NCI-H748 treated with DMSO at 0.1 percent for 48 hours (cell line): ENCODE measurements at places on chromosomes 12 and 14.

DNA sequence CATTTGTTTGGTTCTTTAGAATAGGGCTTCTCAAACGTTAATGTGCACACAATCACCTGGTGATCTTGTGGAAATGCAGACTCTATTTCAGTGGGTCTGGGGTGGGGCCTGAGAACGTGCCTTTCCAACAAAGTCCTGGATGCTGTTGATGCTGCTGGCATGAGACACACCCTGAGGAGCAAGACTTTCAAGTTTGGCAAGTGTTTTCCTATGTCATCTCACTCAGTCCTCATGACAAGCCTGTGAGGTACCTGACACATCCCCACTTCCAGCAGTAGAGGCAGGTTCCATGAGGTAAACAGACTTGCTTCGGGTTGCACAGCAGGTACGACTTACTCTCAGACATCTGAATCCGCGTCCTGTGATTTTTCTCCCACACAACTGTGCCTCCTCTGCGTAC is 147.1 kb downstream of the MYRFL start:
- DNase-seq = no peak

GRCh38 chr12:51126297-51126696 is 42.9 kb upstream of the CSRNP2 start:
- no peak for DNase-seq

DNA sequence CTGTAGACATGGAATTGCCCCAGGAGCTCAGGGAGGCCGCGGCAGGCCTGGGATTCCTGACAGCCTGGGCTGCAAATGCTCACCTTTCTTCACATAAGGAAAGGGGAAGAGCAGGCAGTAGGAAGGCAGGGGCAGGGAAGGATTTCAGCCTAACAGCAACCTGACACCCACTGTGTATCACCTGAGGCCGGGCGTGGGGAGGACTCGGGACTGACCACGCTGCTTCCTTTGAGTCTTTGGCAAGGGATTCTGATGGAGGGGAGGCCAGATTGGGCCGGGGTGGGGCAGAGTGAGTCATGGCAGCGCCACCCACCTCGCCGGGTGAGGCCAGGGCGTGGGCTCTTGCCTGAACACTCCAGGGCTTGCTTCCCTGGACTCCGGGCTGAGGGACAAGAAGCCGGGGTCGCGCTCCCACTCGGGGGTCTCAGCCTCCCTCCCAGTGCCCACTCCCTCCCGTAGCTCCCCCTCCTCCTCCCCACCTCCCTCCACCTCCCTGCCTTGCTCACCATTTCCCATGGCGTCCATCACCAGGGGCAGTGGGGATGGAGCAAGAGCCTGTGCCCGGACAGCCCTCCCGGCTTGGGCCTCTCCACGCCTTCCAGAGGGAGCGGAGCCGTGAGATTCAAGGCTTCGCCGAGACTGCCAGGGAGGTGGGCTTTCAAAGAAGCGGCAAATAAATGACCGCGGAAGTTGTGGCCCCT is 247.9 kb upstream of the RTL1 start:
- no peak for DNase-seq

- no peak for DNase-seq
Measured at GRCh38 chr14:90569201-90569600, 172.4 kb downstream of the CALM1 start.

DNA sequence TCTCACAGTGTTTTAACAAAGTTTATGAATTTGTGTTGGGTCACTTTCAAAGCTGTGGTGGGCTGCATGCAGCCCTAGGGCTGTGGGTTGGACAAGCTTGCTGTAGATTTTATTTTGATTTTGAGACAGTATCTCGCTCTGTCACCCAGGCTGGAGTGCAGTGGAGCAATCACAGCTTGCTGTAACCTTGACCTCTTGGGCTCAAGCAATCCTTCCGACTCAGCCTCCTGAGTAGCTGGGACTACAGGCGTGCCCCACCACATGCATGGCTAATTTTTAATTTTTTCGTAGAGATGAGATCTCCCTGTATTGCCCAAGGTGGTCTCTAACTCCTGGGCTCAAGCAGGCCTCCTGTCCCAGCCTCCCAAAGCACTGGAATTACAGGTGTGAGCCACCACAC is 5.4 kb downstream of the MARK3 start:
- no peak for DNase-seq

DNA sequence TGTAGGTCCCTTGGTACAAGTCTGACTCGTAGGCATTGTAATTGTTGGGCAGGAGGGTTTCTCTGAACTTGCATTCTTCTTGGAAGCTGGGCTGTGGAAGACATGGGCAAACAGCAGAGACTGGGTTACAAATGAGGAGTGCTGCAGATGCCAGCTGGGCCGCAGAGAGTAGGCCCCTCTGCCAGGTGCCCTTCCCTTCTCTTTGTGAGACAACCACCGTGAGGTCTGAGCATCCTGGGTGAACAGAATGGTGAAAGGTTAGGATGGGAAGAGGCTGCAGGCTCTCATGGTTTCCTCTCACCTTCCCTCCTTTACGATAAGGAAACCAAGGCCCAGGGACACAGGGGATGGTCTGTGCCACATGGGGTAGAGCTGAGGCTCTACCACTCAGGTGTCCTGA is 11.3 kb downstream of the FGF6 start:
- no peak for DNase-seq

- no peak for DNase-seq
Measured at GRCh38 chr12:1665366-1665765, 25.5 kb upstream of the ADIPOR2 start.

DNA sequence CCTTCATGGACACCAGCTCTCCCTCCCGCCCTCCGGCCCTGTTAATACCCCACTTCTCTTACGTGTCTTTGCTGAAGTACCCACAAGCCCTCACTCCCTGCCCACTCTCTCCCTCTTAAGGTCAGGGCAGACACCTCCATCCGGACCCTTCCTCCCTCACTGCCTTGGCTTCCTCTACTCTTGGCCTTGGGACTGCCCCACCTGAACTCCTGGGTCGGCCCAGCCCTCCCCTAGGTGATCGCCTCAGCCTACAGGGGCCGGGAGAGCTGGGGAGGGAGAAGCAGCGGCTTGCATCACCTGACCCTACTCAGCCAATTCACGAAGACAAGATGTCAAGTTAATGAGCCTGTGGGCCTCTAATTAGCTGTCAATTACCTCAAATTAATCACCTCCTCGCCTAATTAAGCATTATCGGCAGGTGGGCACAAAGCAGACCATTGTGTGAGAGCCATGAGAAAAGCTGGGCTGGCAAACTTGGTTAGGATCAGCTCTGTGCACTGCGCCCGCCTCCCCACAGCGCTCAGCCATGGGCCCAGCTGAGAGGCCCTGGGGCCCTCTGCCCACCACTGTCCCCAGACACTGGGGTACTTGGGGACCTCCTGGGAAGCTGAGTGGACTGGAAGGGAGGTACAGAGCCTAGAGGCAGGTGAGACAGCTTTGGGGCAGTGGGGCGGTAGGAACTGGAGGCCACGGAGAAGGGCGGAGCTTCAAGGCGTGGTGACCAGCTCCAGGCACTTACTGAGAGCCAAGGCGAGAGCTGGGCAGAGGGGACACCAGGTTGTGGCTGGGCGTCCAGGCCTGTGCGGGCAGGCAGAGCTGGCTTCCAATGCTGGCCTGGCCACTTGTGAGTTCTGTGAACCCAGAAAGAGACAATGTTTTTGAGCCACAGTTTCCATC is 25.1 kb upstream of the VSX2 start:
- DNase-seq = no peak

DNA sequence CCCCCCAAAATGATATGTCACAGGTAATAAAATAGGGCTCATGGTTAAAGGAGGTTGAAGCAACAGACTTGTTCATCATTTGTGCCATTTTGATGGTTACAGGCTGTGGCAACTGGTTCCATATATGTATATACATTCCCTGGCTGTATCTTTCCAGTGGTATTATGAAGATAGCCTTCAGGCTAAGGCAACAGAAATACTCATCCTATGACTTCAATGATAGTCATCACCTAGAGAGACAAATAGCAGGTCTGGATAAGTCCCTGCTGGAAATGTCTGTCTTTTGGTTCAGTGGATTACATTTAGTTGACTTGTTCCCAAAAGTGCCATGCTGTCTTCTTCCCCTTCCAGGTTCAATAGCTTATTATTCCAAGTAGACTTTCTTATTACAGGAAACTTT is 997.4 kb downstream of the FLRT2 start:
- DNase-seq = no peak

DNA sequence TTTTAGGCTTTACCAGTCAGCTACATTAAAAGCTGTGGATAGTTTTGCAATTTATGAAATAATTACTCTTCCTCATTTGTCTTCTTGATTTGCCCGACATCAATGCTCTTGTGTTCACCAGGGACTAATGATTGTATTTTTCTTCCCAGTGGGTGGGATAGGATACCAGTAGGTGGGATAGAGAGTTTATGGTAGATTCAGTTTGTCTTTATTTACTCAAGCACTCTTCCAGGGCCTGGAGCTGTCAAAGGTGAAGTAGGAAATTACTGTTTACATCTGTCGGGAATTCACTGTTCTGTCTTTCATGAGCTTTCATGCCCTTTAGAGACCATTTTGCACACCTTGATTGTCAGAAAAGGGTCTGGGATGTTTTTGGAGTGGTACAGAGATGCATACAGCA is 36.6 kb downstream of the ETV6 start:
- DNase-seq = peak; percentile 65

DNA sequence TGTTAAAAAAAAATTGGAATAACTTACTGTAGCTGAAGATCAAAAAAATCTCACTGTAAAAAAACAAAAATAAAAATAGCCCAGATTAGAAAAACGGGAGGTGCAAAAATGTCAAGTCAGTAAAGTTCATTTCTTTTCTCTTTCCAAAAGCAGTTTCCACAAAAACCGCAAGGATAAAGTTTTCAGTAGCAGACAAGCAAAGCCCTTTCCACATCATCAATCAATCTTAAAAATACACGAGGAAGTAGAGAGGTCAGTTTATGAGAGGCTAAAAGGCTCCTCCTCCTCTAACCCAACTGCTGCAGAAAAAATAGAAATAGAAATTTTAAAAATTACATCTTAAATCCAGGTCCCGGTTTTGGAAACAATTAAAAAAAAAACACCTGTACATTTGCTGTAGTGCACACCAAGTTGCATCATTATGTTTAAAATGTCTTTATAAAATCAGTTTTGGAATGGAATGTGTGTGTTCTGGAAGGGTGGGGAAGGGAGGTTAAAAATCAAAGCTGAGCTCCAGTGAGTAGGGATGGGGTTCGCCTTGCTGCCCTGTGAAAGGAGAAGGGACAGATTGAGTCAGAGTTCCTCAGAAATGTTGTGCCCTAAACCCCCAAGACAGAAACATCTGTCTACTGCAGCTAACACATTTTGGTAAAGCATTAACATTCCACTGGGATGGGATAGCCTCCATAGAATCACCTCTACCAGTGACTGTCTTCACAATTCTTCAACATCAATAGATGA is 5.8 kb downstream of the HNRNPC start:
- no peak for DNase-seq

- no peak for DNase-seq
Measured at GRCh38 chr12:16329594-16329993, 17.9 kb upstream of the MGST1 start.

- DNase-seq = no peak
Measured at GRCh38 chr12:124727922-124728321, 135.7 kb downstream of the SCARB1 start.

- DNase-seq = no peak
Measured at GRCh38 chr12:33593753-33594152, 154.1 kb upstream of the SYT10 start.
